Cardiac fibroblast (primary cell): ENCODE measurements at places on chromosomes 4 and X.

GRCh38 chr4:9944431-9945425 is 76.6 kb downstream of the SLC2A9 start:
- peak; percentile 38 for DNase-seq

DNA sequence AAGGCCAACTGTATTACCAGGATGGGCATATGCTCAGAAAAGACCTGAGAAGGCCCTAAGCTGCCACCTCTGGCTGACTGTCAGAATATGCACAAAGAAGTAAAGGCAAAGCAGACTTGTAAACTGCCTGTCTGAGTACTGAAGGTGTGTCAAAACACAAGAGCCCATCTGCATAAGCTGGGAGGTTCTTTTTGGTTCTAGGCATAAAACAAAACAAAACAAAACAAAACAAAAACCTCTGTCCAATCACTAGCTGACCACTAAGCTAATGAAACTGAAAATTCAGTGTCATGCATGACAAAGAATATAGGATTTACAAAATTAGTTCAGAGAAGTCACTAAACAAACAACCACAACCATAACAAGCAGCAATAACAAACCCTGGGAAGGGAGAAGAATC is 20.6 kb downstream of the SH3D19 start:
- DNase-seq, result no peak

DNA sequence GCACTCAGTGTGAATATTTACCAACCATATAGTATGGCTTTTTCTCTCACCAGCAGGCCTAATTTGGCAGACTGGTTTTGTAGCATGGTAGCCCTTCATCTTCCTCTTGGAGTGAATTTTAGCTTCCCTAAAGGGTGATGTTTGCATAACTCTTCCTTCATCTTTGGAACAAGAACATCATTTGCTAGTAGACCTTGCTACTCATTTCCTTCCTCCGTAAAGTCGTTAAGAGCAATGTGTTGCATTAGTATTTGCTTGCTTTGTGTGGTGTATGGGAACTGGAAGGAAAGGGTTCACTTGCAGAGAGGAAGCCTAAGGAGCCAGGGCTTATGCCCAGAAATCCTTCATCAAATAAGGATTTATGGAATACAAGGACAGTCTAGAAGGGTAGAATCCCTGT is 50.2 kb upstream of the PGRMC2 start:
- DNase-seq, result no peak

DNA sequence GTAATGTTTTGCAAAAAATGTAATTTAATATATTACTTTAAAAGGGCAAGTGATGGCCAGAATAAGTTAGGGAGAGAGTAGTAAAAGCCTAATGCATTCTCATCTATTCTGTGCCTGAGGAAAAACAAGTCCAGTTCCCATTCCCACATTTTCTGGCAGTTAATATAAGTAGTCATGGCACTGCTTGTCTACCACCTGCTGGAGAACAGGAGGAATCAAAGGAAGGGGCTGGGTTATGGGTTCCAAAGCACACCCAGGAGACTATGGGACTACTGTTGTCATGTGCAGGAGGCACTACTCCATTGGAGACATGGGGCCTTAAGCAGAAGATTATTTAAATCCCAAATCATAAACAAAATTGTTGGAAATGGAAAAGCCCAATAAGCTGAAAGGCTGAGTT is 2618.6 kb downstream of the ARAP2 start:
- no peak for DNase-seq

GRCh38 chr4:140969296-140969695 is 164.0 kb downstream of the RNF150 start:
- no peak for DNase-seq

GRCh38 chr4:131459430-131460101 is 1689.5 kb upstream of the PCDH10 start:
- DNase-seq, result no peak
